Fibroblast of skin of right biceps (primary cell): ENCODE measurements at places on chromosomes 13 and 19.
A peak's percentile ranks its signal among the peaks of the same experiment; 100 is the strongest.

- DNase-seq, result peak; percentile 97
These were observed 27.2 kb downstream of the PBX4 start for GRCh38 chr19:19591133-19591825.

- DNase-seq, result no peak
These were observed 19.0 kb downstream of the GNG7 start for GRCh38 chr19:2683430-2684003.

- DNase-seq, result no peak
These were observed 27.5 kb downstream of the LNX2 start for GRCh38 chr13:27592865-27593264.

DNA sequence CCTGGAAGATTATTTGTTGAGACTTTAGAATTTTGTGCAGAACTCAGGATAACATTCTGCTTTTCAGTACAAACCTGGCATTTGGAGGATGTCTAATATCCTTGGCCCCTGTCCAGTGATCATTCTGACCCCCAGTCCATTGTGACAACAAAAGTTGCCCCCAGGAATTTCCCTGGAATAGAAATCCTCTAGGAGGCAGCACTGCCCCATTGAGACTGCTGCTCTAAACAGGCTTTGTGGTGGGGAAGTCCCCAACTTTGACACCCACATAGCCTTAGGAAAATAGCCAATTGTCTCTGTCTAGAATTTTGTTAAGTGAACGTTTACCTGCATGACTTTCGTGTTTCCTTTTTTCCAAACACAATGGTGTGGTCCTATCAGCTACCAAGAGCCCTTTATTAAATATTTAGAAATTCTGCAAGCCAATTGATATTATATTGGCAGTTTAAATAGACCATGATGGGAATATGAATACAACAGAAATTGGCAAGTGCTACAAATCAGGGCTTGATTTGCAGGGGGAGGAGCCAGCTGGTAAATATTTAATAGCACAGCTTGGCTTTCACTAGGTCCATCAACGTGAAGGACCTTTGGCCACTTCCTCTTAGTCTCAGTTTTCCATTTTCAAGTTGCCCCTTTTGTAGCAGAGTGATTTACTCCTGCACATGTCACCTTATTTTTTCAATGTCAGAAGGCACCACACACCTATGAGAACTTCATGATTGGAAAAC is 451.7 kb downstream of the EFNB2 start:
- DNase-seq, result peak; percentile 45
